Left cardiac atrium (tissue), 4 donors: ENCODE measurements at places on chromosomes 5 and 9.

DNA sequence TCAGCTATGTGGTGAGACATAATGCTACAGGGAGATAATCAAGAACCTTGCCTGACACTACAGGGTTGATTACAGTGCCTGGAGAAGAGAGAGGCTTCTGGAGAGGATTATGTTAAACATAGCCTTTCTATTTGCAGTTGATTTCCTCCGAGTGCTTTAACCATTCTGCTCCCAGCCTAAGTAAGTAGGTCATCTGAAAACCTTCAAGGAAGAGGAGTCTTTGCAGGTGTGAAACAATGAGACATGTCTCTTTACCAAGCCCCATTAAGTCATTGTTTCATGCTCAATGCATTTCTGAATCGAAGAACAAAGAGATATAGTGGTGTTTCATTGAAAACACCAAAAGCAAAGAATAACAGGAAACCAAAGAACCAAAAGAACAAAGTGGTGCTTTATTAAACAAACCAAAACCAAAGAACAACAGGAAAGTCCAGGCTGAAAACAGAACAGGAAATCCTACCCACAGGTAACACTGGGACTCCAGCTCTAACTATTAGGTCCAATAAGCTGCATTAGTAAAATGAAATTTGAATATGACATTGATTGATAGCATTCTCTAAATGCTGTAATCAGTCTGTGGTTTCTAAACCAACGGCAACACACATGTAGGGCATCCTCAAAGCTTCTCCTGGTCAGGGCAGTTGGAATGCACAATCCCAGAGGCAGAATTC lies 113.3 kb upstream of the SPATA31D4 start:
- no peak for DNase-seq

DNA sequence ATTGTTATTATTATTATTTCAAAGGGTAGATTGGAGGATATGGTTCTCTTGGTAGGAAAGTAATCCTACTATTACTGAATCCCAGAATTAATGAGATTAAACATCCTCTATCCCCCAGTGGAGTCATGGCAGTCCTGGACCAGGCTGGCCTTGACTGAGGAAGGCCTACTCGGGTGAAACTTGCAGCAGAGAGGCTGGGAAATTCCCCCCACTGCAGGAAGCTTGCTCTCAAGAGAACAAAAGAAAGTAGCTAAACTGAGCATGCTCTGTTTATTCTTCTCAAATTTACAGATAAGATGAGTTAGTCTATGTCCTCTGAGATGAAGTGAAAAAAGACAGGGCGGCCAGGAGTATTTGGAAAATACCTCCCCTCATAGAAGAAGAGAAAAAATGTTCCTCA lies 233.9 kb upstream of the RPS23 start:
- no peak for DNase-seq

DNA sequence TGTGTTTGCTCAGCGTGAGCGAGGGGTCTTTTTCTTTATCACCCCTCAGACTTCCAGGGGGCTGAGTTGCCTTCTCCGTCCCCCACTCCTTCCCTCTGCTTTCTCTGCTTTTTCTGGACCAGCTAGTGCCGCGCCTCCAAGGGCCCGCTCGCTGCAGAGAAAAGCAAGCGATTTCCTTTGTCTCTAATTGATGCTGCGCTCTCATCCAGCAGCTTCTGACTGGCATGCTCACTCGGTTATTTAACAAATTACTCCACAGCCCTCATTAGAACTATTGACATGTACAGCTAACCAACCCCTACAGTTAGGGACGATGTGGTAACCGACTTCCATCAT lies 288.0 kb downstream of the ELAVL2 start:
- no peak for DNase-seq

DNA sequence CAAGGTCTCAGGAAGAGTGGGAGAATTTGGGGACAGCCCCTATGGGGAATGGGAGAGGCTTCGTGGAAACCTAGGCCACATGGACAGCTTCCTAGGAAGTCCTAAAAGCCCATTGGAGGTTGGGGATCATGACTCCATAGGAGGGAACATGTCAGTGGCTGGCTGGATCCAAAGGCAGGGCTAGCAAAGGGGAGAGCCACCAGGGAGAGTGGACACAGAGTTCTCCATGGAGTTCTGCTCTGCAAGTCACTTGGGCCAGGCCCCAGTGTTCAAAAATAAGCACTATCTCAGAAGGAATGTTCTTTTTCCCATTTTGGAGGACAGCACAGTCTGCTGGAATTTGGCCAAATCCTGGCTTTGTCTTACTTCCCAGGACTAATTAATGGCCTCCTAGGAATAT lies 140.6 kb upstream of the RAD23B start:
- DNase-seq, result no peak

DNA sequence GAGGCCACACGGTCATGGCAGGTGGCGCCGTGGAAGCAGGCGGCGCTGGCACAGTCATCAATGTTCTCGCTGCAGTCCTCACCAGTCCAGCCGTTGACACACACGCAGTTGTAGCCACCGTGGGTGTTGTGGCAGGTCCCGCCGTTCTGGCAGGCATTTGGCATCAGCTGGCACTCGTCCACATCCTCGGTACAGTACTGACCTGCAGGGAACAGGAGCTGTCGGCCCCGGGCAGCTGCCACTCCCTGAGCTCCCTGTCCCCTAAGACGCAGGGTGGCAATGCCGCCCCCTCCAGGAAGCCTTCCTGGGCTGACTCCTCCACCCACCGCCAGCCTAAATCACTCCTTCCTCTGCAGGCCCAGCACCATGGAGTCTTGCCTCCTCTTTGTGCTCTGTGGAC lies 27.2 kb downstream of the NOTCH1 start:
- DNase-seq, result no peak

GRCh38 chr9:16262477-16263261 lies 607.8 kb downstream of the BNC2 start:
- no peak for DNase-seq

- no peak for DNase-seq
These were observed 175.0 kb downstream of the GNAQ start for GRCh38 chr9:77856615-77857014.

DNA sequence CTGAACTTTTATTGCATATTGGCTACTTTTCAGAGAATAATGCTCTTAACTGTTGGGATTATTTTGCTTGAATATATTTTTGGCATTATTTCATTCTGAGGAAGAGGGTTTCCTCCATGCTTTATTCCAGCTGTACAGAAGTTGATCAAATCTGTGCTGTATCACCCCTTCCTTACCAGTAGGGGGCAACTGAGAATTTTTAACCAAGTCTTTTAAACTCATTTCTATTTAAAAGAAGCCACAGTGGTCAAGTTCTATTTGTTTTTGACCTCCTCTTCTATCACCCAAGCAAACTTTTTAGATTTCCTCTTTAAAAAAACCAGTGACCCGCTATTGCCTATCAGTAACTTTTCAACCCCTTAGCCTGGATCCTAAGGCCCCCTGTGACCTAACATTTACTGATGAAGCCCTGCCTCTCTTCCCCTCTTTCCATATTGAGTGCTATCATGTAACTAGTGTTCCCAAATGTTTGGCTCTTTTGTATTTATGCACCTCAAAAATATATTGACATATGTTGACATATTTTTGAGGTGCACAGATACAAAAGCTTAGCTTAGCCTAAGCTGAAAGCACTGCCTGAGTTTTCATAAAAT lies 80.6 kb downstream of the FBXO4 start:
- no peak for DNase-seq
